ENCODE measurements at places on chromosomes 7 and 10.
A peak's percentile ranks its signal among the peaks of the same experiment; 100 is the strongest.

DNA sequence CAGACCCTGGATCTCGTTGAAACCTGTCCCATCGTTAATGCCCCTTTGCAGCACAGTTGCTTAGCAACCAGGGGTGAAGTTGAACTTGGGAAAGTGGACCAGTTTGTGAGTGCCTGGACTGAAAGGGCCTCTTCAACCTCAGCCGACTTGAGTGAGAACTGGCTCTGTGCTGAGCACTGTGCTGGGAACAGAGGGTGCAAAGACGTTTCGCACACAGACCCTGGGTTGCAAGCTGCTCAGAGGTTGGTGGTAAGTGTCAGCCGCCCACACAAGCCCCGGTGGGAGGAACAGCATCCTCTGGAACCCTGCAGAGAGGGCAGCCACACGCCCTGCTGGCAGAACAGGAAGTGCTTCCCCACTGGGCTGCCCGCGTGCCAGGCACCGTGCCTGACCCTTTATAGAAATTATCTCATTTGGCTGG is 89.2 kb downstream of the CARD11 start:
- DNase-seq, result no peak

DNA sequence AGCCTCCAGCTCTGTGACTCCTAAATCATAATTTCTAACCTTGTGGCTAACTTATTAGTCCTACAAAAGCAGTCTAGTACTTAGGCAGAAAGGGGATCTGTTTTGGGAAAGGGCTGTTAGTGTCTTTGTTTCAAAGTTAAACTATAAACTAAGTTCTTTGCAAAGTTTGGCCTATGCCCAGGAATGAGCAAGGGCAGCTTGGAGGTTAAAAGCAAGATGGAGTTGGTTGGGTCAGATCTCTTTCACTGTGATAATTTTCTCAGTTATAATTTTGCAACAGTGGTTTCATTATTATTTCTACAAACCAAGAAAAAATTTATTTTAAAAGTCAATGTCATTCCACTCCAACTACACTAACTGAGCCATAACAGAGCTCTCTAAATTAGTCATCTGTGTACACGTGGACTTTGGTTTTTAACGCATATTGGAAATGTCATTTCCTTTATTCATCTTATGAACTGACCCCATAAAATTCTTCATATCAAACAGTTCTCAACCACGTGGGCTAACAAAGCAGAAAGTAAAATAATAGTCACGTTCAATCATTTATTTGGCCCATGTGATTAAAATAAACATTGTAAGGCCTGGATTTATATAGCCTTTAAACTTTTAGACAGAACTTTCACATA is 143.2 kb upstream of the C7orf33 start:
- DNase-seq, result no peak

DNA sequence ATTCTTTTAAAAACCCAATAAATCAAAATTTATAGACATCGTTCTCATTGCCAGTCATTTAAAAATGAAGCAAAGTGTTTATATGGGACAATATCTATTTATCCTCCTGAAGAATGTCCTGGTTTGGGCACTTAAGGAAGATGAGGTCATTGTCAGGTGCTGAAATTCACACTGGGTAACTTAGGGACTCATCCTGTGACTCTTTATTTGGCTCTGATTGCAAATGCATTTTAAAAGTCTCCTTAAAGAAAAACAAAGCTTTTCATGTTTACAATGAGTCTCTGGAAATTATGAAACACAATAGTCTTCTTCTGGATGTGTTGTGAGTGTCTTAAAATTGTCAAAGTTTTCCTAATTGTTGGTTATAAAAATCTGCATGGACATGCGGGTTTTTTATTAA is 69.5 kb upstream of the GPR158 start:
- DNase-seq, result no peak

DNA sequence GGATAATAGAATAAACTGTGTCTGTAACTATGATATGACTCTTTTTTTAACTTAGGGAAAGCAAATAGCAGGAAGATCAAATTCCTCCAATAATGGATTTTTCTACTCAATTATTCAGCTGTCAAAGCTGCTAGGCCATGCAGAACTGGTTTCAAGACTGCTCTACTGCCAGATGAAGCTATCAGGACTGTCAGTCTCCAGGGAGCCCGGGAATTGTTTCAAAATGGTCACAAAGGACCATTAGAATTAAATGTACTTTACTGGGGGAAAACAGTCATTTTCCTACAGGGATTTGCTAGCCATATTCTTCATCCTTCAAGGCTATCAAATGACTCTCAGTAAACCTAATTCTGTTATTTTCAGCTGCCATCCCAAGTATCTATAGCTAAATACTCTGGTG is 276.3 kb downstream of the LHFPL3 start:
- DNase-seq, result no peak

- DNase-seq, result no peak
These were observed 1.9 kb downstream of the COL1A2 start for GRCh38 chr7:94396596-94396995.

GRCh38 chr10:49575489-49576072 is 34.5 kb upstream of the SLC18A3 start:
- DNase-seq, result no peak

DNA sequence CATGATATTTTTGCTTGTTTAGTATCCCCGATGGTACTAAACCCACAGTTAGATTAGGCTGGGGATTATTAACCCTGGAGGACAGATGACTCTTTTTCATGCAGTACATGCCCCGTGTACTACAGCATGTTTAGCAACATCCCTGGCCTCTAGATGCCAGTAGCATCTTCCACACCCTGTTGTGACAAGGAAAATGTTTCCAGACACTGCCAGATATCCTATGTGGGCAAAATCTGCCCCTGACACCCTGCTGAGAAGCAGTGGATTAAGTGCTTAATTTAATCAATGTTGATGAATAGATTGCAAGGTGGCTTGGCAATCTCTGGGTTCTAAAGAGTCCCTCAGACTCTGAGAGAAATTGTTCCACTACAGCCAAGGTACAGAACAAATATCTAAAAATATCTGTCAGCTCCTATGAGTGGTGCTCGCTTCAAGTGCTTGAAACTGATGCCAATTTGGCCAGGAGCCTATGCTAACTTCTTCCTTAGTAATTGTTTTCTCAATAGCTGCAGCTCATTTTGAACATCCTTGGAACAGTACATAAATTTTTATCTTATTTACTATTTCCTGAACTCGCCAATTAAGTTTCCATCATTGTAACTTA is 247.0 kb downstream of the SORCS1 start:
- no peak for DNase-seq

GRCh38 chr7:24227603-24228359 is 56.2 kb upstream of the NPY start:
- DNase-seq, result no peak

GRCh38 chr7:107995184-107996071 is 7.5 kb downstream of the LAMB1 start:
- no peak for DNase-seq

GRCh38 chr7:73768641-73769480 is 1.2 kb downstream of the CLDN3 start:
- DNase-seq, result no peak

GRCh38 chr7:90469554-90469953 is at the start of gene PTTG1IP2:
Gene PTTG1IP2, plus strand, starts transcription at chr7:90469639. Its CDS starts 148 bp downstream, at chr7:90469787.
- DNase-seq, result no peak

DNA sequence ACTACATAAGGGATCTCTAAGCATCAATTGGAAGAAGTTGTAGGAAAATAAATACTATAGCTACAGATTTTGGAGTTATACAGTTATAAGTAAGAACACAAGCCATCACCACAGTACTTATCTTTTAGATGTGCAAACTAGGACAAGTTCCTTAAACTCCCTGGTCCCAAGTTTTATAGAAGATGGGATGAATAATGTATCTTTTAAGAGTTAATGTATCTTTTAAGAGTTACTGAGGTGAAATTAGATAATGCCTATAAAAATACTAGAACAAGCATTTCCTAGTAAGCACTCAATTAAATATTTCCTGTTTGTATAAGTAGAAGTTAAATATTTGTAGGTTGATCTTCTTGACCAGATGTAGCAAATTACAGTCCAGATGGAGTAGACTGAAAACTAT is 56.8 kb downstream of the SEMA3A start:
- DNase-seq, result no peak

DNA sequence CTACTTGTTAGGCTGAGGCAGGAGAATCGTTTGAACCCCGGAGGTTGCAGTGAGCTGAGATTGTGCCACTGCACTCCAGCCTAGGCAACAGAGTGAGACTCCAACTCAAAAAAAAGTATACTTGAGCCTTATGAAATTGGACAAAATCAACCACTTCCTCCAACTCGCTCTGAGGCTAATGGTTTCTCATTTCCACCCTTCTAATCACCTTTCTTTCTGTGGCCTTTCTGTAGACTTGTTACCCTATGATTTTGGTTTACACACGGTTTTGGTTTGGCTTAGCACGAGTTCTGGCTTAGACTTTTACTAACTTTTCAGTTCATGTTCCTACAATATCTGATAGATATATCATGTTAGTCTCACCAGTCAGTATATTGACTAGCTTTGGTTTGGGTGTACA is 152.0 kb downstream of the PHTF2 start:
- no peak for DNase-seq

DNA sequence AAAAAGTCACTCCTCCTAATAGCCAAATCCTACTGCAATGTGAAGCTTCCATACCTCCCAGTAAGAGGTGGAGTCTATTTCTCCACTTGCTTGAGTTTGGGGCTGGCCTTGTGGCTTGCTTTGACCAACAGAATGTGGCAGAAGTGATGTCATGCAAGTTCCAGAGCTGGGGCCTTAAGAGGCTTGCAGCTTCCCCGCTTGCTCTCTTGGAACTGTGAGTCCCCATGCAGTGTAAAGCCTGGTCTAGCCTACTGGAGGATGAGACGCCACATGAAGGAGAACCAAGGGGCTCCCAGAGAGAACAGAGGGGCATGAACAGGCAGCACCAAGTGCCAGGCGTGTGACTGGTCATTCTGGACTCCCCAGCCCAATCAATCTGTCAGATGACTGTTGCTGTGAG is 58.6 kb upstream of the OPALIN start:
- no peak for DNase-seq

- DNase-seq, result no peak
These were observed 120.1 kb downstream of the PHTF2 start for GRCh38 chr7:77918676-77919075.

DNA sequence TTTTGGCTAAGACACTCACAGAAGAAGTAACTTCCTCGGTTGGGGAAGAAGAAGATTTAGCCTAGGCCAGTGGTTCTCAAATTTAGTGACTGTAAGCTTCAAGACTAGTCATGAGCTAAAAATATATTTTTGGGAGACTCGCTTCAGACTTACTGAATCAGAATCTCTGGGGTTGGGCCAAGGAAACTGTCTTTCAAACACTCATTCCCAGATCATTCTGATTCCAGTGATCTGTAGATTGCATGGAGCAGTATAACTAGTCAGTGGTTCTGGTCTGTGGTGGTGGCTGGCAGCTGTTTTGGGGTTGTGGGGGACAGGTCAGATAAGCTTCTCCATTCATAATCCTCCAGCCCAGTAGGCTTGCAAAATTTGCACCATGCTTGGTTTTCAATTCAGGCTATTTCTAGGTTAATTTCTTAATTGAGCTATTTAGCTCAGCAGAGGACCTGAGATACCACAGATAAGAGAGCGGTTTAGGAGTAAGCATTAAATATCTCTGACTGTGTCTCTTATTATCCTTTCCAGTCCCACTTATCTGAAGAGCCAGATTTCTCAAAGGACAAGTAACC is 3.8 kb upstream of the KAT6B start:
- DNase-seq, result peak; percentile 26

DNA sequence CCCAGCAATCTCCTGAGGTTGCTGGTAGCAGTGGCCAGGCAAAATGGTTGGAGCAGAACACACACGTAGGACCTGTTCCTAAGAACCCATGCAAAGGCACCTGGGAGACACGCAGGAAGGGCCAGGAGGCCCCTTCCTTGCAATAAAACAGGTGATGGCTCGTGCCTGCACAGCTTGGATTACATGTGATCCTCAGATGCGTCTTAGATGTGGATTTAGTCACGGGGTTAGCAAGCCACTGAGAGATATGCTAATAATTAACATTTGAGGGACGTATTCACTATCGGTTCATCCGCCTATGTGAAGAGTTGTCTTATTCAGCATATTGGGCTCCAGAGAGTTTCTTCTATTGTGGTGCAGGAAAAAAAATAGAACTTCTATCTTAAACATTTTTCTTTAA is 4.6 kb upstream of the RHEB start:
- DNase-seq, result no peak

DNA sequence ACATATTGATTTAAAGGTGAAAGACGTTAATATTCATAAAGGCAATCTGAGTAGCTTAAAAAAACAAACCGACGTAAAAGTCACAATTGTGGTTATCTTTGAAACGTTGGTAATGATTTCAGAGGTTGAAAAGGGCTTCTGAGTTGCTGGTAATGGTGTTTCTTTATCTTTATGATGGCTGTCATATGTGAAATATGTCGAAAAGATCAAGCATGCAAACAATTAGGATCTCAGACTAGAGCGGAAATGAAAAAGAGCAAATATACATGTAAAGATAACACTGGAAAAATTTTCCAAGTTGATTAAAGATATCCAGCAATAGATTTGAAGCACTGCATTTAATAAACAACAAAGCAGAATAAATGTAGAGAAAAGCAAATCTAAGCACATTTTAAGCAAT is 998.3 kb upstream of the MBL2 start:
- DNase-seq, result no peak

GRCh38 chr10:86030312-86030711 is 336.3 kb downstream of the GRID1 start:
- DNase-seq, result no peak

GRCh38 chr7:37741776-37742175 is 58.2 kb downstream of the GPR141 start:
- no peak for DNase-seq

- DNase-seq, result no peak
These were observed 641.1 kb downstream of the SUGCT start for GRCh38 chr7:40775877-40776276.

DNA sequence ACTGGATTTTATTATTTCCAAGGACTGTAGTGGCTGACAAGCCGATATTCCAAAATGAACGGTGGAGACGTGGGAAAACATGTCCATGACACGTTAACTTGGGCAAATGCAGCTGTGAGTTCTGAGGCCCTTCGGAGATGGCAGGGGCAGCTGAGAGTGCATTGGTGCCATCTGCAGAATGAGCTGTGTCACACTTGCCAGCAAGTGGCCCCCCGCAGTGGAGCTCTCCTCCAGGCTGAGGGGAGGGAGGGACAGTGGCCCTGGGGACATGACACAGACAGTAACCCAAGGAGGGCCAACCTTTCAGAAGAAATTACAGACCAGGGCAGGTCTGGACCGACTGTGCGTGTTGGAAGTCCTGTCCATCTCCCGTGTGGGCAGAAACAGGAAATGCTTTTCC is 139.4 kb downstream of the SVIL start:
- no peak for DNase-seq

- DNase-seq, result no peak
These were observed 169.3 kb downstream of the ADAM12 start for GRCh38 chr10:126218778-126219649.

Data from gastrocnemius medialis (tissue), 4 donors.